ENCODE measurements at places on chromosomes 5 and 9. TPM values are rescaled to one million over a fixed set of nuclear protein-coding genes. Genes with fewer than 3 reads are reported as not detected.

HDAC3 gene
- total RNA-seq, result 109 TPM

DNA sequence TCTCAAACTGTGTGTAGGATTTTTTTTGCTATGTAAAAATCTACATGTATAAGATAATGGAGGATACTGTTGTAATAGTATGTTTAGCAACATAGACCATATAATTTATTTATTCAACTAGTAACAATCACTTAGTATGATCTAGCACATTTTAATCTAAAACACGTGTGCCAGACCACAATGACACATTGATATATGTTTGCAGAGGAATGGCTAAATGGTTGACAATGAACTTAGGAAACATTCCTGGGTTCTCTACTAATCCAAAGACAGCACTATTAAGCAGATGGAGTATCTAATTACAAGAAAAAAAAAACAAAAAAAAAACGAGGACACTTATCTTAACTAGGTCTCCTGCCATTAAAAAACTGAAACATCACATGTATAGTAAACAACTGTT, 261.7 kb upstream of the PAPPA start:
- DNase-seq, result no peak

SPAG8 gene
- 1.4 TPM for total RNA-seq

- no peak for DNase-seq
Measured at GRCh38 chr5:78604689-78605285, 43.8 kb downstream of the LHFPL2 start.

GRCh38 chr5:176167800-176168199, 70.4 kb upstream of the SIMC1 start:
- no peak for DNase-seq

DNA sequence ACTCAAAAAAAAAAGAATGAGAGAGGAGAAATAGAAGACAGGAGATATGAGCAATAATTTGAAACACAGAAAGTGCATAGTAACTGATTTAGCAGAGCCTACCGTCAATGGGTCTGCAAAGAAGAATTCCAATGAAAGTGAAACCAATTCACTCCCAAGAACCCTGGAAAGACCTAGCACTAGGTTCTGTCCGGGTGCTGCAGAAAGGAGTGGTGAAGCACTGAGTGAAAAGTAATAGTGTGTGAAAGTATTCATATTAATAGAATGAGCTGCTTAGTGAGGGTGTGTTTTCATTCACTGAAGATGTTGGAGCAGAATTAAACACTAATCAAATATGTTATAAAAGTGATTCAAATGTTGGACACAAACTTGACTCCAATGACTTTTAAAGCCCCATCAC, 51.3 kb upstream of the SLC30A5 start:
- DNase-seq, result no peak

DNA sequence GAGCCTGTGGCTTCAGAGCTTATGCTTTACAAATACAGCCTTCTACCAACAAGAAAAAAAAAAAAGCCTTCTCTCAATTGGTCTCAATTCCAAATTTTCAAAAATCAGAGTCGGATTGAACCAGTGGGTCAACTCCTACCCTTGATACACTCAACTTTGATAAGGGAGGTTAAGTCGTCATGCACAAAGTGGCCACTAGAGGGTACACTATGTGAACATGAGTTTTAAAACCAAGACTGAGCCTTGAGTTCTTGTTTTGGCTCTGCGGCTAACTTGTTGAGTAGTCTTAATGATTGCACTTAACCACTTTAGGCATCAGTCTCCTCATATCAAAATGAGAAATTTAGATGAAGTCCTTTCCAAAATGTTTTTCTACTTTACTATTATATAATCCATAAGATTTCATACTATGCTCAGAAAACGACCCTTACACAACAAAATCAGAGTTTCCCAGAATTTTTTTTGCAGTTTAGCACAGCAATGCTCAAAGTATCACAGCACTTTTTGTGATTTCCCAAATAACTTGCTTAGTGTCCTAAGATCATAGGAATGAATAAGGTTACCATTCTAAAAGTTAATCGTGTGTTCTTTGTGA, 92.9 kb upstream of the MTAP start:
- DNase-seq, result peak; percentile 57
